ENCODE measurements at places on chromosomes 3 and 15.

GRCh38 chr3:24582431-24583403 lies 88.1 kb upstream of the THRB start:
- no peak for DNase-seq

- no peak for DNase-seq
Measured at GRCh38 chr3:172140499-172141391, 101.4 kb downstream of the FNDC3B start.

GRCh38 chr3:99637368-99638111 lies 854 bp upstream of the COL8A1 start:
- no peak for DNase-seq

GRCh38 chr3:39910135-39910534 lies 100.7 kb downstream of the MYRIP start:
- no peak for DNase-seq

GRCh38 chr3:13533885-13534301 lies 15.0 kb upstream of the FBLN2 start:
- no peak for DNase-seq

DNA sequence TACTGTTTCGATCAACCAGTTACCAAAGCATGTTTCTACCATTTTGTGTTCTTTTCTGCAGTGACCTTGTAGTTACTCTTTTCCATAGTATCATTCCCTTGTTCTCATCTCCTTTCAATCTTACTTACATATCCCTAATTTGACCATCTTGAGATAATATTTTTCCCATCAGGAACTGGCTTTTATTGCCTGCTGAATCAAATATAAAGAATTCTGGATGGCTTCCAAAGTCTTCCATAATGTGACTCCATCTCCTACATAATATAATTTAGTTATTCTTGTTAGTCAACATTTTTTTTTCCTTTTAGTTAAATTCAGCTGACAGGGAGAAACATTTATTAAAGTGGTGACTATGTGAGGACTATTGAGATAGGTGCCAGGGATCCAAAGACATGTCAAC lies 7.0 kb downstream of the USP8 start:
- no peak for DNase-seq

DNA sequence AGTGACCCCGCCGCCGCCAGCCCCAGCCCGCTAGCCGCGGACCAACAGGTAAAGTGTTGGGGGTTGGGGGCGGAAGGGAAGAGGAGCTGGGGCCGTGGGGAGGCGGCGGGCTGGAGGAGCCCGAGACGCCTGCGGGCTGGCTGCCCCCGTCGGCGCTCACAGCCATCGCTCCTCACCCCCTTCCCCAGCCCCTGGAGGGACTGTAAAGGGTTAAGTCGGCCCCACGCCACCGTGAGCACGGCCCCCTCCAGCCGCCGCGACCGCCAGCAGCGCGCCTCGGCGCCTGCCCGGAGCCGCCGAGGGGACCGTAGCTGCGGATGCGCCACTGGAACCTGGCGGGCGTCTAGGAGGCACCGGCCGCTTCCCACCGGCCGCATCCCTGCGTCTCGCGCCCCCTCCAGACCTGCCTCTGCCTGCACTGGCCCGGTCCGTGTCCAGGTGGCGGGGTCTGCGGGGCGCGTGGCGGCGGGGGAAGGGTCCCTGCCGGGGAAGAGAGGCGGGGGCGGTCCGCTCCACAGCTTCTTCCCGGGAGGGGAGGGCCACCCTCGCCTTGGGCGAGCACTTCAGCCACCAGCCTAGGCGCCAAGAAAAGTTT lies 522 bp downstream of the MED12L start:
- DNase-seq, result no peak

- no peak for DNase-seq
Measured at GRCh38 chr3:6354653-6355052, 506.3 kb upstream of the GRM7 start.

GRCh38 chr15:100999369-100999768 lies 80.2 kb downstream of the LRRK1 start:
- DNase-seq, result no peak

DNA sequence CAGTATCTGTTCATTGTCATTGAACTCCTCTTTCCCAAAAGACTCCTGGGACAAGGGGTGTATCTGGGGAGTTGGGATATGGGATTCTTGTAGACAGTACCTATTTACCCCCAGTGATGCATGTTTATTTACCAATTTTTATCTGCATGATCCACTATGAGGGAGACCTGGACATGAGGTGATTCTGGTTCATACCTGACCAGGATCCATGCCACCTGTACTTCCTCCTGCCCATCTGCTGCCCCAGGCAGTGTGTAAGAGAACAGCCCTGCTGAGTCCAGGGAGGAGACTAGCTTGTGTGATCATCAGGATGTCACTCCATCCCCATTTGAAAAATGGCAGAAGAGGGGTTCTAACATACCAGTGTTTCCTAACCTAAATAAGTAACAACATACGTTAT lies 3.1 kb upstream of the TPRG1 start:
- DNase-seq, result no peak

- no peak for DNase-seq
Measured at GRCh38 chr15:99455789-99456160, 110.0 kb upstream of the MEF2A start.

DNA sequence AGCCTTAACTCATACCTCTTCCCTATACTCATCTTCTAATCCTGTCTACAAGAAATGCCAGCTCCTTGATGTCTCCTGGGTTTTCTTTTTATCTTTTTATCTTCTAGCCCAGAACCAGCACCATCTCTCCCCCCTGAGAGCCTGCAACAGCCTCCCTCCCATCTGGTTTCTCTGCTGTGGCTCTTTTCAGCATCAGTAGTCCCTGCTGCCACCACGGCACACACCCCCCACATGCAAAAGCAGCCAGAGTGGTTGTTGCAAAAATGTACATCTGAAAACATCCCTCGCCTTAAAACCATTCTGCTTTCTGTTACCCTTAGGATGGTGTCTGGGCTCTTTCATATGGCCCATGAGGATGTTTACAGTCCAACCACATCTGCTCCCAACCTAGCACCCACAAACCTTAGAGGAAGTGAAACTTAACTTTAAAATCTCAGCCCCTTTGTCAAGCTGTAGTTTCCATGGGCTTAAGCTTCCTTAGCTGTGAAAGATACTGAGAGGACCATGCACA lies 775 bp downstream of the TTC21A start:
- DNase-seq, result no peak

GRCh38 chr3:55584716-55585368 lies 97.7 kb upstream of the WNT5A start:
- no peak for DNase-seq

GRCh38 chr3:188906236-188906635 lies 265.5 kb upstream of the TPRG1 start:
- no peak for DNase-seq

- DNase-seq, result no peak
Measured at GRCh38 chr3:56125358-56126005, 342.8 kb downstream of the ERC2 start.

DNA sequence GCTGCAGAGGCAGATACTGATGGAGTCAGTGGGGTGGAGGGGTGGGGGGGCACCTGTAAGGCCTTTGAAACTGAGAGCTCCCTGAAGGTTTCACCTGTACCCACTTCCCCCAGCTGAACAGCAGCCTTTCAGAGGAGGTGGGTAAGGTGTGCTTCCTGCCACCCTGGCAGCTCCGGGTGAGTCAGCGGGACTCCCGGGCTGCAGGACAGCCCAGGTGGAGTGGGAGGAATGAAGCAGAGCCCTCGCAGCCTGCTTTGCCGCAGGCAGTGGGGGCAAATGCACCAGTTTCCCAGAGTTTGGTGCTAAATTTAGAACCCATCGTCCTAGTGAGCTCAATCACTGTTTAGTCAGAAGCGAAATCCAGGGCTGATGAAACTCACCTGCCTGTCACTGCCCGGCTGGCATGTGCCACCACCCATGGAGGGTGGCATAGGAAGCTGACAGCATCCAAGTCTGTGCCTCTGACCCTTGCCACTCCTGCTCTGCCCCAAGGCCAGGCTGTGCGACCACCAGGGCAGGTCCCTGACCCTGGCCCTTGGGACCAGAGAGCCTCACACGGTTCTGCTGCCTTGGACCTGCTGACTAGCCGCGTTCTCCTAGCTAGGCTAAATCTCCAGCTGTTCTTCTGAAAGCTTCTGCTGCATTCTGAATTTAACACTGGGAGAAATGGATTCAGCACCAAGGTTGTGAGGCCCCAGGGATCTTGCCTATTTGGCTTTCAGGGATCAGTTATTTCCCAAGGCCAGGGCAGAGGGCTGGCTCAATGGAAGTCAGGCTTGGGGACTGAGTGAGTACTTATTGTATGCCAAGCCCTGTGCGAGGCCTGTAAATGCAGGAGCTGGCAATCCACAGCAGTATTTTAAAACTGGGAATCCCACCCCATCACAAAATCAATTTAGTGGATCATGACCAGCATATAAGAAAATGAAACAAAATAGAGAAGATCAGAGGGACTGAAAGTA lies 67.3 kb upstream of the RASGRF1 start:
- no peak for DNase-seq

GRCh38 chr3:70064194-70064779 lies 64.8 kb downstream of the SAMMSON start:
- DNase-seq, result no peak

DNA sequence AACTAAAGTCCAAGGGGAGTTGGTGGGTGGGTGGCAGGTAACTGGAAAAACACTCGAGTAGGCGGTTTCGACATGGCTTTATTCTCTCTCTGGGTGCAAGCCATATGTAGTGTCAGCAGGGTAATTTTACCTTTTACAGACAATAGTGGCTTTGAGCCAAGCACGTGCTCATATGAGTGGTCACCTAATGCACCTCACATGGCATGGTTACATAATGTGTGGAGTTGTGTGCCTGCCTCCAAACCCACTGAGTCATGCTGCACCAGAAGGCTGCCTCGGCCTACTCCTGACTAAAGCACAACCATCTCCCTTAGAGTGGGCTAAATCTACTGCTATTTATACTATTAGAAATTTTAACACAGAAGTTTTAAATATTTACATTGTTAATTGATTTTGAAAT lies 16.5 kb downstream of the CCRL2 start:
- no peak for DNase-seq

DNA sequence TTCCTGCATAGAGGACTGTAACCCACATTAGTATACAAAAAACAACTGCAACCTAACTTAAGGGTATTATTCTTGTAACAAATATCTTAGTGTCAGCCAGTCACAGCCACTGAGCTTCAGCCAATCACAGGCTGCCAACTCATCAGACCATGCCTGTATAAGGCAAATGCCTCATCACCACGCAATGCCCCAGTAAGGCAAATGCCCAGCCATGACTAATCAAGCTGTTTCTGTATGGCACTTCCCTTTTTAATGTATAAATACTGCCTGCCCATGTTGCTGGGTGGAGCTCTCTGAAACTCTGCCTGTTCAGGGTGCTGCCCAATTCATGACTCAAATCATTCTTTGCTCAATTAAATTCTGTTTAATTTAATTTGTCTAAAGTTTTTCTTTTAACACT lies 18.4 kb upstream of the GABRA5 start:
- DNase-seq, result no peak

- DNase-seq, result no peak
Measured at GRCh38 chr3:135558150-135558783, 407.3 kb upstream of the PPP2R3A start.

DNA sequence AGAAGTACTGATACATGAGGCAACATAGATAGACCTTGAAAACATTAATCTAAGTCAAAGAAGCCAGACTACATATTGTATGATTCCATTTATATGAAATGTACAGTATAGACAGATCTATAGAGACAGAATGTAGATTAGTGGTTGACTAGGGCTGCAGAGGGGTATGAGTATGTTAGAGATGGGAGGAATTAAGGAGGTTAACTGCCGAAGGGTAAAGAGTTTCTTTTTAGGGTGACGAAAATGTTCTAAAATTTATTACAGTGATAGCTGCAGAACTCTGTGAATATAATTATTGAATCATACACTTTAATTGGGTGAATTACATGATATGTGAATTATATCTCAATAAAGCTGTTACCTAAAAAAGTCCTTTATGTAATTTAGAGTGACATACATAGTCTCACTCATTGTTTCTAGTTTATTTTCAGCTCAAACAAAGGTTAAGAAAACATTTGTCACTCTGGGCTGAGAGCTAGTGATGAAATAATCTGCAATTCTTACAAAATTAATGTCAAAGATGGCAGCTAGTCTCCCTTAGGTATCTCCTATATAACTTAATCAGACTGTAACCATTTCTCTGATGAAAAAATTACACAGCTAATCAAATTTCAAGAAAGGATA lies 61.4 kb downstream of the DENND4A start:
- DNase-seq, result no peak

DNA sequence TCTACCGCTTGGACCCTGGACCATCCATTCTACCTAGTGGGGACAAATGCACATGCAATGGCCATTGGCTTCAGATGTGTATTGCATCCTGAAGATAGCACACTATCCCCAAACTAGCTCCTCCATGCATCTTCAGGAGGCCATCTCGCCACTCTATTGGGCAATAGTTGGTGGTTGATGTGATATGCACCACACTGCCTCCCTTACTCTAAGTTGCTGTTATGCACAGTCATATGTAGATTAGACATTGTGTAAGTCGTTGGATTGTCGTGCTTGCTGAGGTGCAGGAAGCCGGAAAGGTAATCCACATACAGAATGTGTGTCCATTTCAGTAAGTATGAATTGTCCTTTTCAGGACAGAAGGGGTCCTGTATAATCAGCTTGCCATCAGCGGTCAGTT lies 26.7 kb upstream of the PLA2G4D start:
- no peak for DNase-seq

DNA sequence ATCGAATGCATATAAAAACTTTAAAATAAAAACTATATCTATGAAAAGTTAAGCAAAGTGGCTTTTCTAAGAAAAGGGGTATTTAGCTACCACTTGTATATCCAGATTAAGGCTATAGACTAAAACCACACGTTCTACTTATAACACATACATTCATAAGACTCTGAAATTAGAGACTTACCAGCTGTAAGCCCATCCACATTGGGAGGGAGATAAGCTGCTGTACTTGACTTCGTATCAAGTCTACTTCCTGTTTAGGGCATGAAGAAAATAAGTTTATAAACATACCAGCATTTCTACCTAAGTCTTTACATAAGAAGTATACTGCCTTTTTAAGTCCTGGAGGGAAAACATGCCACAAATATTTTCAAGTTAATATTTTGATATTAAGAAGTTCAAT lies 27.7 kb downstream of the AQR start:
- no peak for DNase-seq

- DNase-seq, result no peak
Measured at GRCh38 chr3:101634591-101635196, 42.2 kb downstream of the ZBTB11 start.

GRCh38 chr3:122916084-122916483 lies 111.5 kb downstream of the SEMA5B start:
- no peak for DNase-seq

- no peak for DNase-seq
Measured at GRCh38 chr15:53296603-53297002, 462.9 kb downstream of the WDR72 start.
